ENCODE measurements at places on chromosomes 16 and 17.

- DNase-seq, result no peak
Observed at GRCh38 chr17:2482218-2482617, 29.5 kb downstream of the METTL16 start.

GRCh38 chr16:74261068-74261467 is 35.5 kb upstream of the PSMD7 start:
- no peak for DNase-seq

- DNase-seq, result no peak
Observed at GRCh38 chr17:19555746-19556145, 22.1 kb downstream of the SLC47A1 start.

GRCh38 chr16:30076276-30076791 is 540 bp downstream of the PPP4C start:
- peak; percentile 7 for DNase-seq

- DNase-seq, result no peak
Observed at GRCh38 chr17:63082273-63082861, 116.3 kb downstream of the TANC2 start.

- DNase-seq, result no peak
Observed at GRCh38 chr16:77674888-77675287, 47.4 kb upstream of the NUDT7 start.

DNA sequence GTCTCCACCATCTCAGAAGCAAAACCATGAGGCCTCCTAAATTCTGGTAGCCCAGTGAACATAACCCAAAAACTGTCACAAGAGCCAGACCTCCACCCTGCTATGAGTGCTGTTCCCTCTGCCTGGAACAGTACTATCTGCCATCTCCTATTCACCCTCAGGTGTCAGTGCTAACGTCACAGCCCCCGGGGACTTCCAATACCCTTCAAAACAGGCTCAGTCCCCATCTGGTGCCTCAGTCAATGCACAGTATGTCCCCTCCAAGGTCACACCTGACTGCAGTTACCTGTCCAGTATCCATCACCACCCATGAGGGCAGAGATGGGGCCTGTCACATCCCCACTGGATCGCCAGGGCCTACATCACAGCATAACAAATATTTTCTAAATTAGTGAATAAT is 11.5 kb downstream of the CREBBP start:
- DNase-seq, result no peak

DNA sequence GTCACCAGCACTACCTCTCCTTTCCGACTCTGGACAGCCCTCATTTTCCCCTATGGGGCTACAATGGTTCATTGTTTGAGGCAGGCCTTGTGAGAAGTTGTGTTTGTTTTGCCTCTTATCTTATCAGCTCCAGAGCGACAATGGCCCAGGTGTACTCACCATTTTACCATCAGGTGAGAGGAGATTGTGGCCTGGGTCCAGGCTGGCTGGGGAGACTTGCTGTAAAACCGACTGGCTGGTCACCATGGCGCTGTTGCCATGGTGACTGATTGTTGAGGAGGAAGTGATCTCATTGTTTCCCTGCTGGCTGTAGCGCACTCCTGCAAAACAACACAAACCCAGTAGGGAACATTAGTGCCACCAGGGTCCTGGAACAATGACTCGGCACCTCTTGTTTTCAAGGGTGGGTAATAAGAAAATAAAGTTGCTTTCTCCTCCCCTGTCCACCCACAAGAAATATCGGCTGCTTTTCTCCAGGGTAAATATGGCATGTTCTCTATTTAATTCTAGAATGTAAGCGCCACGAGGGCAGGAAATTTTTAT is 34.4 kb downstream of the HNF1B start:
- no peak for DNase-seq

- no peak for DNase-seq
Observed at GRCh38 chr16:79083508-79084299, 516.8 kb downstream of the MAF start.

DNA sequence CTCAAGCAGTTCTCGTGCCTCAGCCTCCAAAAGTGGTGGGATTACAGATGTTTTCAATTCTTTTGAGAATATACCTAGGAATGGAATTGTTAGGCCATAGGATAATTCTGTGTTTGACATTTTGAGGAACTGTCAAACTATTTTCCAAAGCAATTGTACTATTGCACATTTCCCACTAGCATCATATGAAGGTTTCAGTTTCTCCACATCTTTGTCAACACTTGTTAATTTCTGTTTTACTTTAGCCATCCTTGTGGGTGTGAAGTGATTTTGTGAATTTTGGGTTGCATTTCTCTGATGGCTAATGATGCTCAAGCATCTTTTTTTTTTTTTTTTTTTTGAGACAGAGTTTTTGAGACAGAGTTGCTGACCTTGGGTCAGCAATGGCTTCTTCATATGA is 6.2 kb downstream of the NT5M start:
- DNase-seq, result no peak

DNA sequence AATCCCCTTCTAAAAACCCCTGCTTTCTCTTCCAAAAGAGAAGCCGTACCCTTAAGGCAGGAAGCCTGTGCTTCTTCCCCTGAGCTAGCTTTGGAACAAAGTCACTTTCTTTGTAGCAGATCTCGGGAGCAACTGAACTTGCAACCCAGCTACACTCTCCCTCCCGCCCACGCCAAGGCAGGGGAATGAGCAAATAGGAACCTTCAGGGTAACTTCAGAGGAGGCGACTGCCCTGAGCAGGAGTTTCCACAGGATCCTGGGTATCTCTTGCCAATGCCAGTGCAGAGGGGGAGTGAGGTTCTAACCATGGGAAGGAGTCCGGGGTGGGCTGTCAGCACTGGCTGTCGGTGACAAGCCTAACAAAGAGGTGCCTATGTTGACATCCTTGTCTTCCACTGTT is 5.9 kb upstream of the PIRT start:
- DNase-seq, result no peak

DNA sequence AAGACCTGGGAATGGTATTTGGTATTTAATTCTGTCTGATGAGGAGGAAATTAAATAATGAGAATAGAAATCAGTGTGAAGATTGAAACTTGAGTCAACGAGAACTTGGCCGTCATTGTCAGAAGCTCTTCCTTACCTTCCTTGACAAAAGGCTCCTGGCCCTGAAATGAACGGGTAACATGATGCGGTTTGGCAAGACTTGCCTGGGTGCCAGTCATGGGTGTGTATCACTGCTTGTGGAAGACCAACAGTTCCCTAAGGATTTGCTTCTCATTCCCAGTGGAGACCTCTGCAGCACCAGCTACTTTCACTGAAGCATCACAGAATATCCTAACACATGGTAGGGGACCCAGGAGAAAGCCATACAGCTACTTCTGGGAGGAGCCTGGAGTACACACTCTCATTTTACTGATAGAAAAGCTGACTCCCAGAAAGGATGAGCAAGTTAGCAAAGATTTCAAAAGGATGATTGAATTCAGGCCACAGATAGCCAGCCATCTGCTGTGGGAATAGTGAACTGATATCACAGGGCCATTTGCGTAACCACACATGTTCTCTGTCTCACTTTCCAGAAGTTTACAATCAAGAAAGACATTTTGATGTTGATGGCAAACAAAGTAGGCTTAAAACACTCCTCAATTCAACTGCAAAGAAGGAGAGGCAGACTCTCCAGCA is 258.1 kb upstream of the SALL1 start:
- no peak for DNase-seq

DNA sequence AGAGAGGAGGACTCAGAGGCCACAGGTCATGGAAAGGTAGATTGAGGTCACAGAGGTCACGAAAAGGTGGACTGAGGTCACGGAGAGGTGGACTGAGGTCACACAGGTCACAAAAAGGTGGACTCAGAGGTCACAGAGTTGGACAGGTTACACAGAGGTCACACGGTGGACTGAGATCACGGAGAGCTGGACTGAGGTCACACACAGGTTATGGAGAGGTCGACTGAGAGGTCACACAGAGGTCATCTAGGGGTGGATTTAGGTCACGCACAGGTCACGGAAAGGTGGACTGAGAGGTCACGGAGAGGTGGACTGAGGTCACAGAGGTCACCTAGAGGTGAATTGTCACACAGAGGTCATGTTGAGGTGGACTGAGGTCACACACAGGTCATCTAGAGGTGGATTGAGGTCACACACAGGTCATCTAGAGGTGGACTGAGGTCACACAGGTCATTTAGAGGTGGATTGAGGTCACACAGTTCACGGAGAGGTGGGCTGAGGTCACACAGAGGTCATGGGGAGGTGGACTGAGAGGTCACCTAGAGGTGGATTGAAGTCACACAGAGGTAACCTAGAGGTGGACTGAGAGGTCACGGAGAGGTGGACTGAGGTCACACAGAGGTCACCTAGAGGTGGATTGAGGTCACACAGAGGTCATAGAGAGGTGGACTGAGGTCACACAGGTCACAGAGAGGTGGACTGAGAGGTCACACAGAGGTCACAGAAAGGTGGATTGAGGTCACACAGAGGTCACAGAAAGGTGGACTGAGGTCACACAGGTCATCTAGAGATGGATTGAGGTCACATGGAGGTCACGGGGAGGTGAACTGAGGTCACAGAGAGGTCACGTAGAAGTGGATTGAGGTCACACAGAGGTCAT is 26.7 kb upstream of the JPT2 start:
- DNase-seq, result no peak

DNA sequence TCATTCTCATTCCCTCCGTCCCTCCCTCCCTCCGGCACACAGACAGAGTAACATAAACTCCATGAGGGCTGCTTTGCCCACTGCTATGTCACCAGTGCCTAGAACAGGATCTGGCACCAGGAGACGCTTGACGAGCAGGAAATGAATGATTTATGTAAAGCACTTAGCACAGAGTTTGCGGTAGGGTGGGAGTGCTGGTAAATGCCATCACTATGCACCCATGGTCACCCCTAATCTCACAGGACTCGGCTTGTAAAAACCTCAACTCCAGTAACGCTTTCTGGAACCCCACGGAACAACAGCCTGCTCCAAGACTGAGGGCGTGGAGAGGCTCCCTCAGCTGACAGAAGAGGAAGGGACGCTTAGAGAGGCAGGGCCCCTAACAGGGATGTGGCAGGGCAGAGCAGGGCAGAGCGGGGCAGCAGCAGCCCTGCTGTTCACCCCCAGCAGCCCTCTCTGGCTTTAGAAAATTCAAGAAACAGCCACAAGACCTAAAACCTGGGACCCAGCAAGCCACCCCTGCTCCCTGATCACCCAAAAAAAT is 156.9 kb downstream of the C16orf78 start:
- no peak for DNase-seq

DNA sequence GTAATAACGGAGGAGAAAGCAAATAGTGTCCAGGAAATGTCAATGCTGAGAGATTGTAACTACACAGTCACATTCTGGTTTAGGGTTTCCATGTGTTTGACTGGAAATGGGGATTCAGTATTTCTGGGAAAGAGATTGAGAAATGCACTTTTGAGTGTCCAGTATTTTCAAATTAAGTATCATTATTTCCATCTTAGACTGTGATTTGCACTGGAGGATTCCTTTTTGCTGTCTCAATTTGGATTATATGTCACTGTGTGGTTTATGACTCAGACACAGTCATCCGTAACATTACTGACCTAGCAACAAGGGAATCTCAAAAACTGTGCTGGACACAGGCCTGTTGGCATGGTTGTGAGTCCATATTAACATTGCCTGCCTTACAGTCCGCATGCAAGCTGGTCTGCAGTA is 681.4 kb downstream of the CDH11 start:
- no peak for DNase-seq

GRCh38 chr17:31538080-31538762 is 146.7 kb downstream of the RAB11FIP4 start:
- no peak for DNase-seq

DNA sequence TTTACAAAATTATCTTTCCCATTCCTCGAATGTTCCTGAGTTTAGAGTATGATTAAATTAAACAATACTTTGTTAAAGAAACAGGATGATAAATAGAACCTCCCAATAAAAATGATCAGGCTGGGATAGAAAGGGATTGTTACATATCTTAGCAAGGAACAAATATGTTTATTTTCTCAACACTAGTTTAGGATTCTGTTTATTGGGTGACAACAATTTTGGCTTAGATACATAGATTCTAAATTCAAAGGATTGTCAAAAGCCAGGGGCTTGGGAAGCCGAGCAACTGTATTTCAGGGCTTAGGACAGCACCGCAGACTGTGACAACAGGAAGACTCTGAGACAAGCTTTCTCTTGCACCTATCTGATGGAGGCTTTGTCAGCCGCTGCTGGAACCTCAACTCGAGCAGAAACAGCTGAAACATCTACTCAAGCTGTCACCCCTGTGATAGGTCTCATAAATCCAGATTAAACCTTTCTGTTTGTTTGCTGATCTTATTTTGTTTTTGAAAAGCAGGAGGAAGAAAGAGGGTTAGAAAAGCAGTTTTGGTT is 562.8 kb upstream of the ZFHX3 start:
- DNase-seq, result no peak

DNA sequence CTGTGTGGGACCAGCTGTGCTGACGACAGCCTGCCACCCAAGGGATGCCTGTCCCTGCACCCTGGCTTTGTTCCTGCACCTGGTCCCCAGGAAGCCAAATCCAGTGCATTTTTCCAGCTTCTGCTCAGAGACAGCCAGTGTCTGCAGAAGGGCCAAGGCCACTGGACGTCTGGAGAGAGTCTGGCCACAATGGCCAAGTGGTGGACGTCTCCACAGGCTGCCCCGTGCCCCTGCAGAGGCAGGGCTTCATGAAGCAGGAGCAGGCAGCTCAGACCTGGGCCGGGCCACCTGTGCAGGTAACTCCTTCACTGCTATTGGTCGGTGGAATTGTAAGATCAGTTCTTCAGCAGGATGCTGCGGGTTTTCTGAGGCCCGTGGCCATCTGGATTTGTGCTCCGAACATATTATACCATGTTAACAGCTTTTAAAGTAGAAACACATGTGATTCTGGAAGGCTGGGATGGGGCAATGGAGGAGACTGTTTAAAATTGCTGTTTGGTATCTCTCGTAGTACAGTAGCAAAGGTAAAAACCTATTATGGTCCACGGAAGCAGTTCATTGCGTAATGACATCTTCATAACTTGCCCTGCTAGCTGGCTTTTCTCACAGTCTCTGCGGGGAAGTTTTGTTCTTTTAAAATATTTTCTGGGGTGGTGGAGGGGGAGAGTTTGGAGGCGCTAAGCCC is 185.3 kb downstream of the CCDC182 start:
- DNase-seq, result no peak

DNA sequence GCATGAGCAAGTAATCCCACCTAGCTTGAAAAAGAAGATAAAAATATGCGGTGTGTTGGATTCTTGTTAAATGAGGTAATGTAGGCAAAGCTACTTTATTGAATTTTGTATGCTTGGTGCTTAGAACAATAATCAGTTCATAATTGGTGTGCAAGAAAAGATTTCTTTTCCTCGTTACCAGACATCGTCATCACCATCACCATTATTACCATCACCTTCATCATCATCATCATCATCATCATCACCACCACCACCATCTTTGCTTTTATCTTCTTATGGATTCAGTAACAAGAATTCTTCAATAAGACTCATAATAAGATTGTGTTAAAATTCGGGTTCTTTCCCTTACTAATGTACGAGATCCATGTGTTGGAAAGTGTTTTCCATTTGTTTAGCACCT is 173.7 kb downstream of the RBFOX1 start:
- no peak for DNase-seq
